ENCODE measurements at places on chromosomes 5 and 9.
A peak's percentile ranks its signal among the peaks of the same experiment; 100 is the strongest.

GRCh38 chr5:23483090-23483489 lies 24.3 kb upstream of the PRDM9 start:
- no peak for DNase-seq

- DNase-seq = no peak
Observed at GRCh38 chr9:132946631-132947295, 2.3 kb upstream of the TSC1 start.

DNA sequence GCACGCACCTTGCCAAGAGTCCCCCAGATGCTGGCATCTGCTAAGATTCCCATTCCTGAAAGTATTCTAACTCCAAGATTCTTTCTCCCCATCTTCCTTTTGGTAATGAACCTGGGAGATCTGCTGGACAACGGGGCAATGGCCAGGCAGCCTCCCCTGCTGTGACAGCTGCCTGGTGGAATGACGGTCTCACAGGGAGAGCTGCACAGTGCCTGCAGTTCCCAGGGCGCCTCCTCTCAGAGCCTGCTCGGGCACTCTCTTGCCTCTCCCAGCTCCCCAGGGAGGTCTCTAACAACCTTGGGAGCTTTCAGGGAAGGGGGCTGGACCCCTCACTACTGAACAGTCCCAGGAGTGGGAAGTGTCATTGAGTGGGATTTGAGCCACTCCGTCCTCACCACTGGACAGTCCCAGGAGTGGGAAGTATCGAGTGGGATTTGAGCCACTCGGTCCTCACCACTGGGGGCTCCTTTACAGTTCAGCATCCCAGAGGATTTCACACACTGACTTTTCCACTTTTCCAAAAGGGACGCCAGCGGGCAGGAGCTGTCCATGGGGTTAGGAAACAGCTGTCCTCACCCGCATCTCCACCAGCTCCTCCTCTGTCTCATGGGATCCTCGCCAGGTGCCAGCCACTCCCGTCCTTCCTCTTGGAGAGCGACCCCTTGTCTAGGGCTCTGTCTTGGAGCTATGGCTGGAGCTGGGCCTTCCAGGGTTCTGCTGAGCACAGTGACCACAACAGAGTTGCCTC lies 65.7 kb downstream of the ADAMTS2 start:
- DNase-seq = no peak

DNA sequence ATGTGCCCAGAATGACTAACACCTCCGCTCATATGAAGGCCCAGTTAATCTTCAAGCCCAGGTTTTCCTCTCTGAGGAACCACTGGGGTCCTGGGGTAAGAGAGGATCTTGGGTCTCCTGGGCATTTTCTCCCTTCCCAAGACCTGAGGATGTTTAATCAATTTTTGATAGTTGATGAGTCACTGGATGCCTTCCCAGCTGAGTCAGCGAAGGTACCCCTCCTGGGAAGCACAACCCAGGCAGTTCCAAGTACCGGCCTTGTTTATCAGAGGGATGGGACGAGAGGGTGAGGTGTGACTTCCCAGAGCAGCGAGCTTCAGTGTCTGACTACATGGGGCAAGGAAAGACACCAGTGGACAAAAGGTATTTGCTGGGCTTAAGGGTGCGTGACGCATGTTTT lies 119.6 kb upstream of the IL12B start:
- DNase-seq = no peak

- no peak for DNase-seq
Observed at GRCh38 chr5:1054799-1055775, 46.5 kb downstream of the NKD2 start.

DNA sequence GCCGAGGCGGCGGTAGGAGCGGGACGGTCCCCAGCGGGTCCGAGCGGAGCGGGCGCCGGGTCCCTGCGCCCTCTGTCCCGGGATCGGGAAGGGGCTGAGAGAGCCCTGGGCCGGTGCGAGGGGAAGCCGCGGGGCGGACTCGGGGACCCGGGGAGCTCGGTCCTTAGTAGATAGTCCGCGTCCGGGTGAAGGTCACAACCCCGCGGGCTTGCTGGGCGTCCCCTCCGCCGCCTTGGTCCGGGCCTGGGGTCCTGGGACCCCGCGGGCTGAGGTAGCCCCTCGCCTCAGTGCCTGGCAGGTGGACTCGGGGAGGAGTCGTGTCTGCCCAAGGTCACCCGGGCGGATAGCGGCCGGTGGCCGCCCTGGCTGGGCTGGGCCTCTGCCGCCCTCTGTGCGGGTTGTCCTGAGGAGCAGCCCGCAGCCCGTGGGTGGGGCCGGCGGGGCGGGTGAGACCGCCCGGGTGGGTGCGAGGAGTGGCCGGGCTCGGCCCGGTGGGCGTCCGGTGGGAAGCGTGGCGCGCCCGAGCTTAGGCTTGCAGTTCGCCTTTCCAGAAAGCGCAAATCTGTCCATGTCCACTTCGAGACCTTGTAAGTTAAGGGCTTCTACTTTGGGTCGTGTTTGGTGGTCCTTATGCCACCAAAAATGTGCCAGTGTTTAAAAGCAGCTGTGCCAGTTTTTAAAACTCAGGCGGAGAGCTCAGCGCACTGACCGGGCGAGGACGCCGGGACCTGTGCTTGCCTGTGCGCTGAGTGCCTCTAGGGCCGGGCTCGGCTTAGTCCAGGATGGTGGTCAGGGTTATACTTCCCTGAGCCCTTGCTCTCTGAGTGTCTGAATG lies 554 bp downstream of the SDHA start:
- peak; percentile 42 for DNase-seq

GRCh38 chr5:18091142-18091541 lies 456.9 kb downstream of the TAF11L14 start:
- no peak for DNase-seq

GRCh38 chr5:137129886-137130680 lies 369.0 kb downstream of the SPOCK1 start:
- DNase-seq = no peak

DNA sequence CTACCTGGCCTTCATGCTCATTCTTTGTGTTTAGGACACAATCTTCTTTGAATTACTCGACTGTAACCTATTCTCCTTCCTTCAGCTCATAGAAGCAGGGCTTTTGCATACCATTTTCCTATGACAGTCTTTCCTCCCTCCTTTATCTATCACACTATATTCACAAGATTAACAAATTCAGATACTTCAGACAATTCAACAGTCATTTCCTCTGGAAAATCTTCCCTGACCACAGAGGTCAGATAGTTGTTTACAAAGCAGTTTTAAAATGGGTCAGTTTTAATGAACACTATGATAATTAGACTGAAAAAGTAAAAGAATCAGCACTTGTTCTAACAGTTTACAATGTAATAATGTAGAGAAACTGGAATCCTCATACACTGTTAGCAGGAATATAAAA lies 4.3 kb downstream of the CAAP1 start:
- no peak for DNase-seq

DNA sequence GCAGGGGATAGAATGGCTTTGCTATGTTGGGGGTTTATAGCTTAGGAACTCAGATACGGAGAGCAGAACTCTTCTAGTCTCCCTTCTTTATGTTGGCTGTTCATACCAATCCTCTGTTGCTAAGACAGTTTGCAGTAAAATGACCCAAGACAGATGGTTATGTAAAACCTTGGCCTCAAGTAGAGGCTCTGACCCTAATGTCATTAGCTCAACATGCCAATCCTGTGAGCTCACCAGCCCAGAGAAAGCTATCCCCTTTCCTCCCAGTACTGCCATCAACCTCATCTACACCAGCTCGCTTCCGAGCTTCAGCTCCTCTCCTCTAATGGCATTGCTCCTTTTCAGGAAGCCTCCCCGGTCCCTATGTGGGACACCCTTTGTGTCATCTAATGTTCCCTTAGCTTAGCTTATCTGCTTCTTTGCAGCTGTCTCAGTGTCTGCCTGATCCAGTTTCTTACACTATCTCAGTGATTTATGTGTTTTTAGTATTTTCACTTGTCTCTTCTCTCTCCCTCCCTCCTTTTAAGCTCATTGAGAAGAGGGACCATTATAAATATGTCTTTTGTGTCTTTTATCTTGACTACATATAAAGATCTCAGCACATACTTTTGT lies 281.3 kb upstream of the CLINT1 start:
- no peak for DNase-seq

DNA sequence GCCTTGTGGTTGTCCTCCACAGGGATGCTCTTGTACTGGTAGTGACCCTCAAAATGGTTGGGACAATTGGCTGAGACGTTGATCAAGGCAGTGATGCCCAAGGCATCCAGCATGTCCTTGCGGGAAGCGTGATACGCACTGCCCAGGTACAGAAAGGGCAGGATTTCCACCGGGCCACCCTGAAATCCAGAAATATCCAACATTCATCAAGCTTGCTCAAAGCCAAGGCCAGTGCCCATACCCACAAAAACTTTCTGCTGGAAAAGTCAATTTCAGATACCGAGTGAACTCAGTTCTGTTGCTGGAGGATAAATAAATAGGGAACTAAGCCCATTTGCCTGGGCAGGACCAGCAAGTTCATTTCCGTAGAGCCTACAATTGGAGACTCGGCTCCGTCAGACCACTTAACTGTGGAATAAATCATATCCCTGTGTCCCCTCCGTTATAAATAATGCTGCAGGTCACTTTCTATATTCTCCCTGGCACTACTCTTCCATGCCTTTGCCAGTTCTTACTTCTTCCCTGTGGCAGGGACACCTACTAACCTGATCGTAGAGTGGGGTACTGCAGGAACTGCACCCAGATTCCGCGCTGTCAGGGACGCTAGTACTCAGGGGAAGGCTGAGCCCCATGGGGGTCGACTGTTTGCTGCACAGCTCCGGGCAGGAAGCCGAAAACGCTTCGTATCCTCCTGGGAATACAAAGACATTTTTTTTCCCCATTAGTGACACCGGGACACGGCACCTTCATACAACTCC lies 1.2 kb downstream of the DUSP1 start:
- no peak for DNase-seq

- DNase-seq = no peak
Observed at GRCh38 chr5:64487283-64487682, 18.5 kb upstream of the RGS7BP start.

DNA sequence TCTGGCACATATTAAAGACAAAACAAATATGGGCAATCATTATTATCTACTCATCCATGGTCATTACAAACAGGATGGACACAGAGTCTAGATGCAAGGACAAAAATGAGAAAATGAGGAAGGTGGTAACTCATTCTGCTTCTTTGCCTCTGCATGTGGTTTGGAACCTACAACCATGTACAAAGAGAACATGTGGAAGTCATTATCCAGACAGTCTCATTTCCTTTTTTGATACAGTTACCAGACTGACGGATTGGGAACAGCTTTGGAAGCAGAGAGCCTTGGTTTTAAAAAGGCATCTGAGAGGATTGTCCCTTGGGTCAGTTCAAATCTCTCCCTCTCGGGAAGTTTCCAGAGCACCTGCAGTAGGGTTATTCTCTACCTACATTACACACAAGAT lies 433.4 kb upstream of the TNC start:
- DNase-seq = no peak

GRCh38 chr5:38562444-38563210 lies 6.2 kb upstream of the LIFR start:
- no peak for DNase-seq

- peak; percentile 80 for DNase-seq
Observed at GRCh38 chr9:2228132-2228531, 213.0 kb downstream of the SMARCA2 start.

GRCh38 chr5:181160152-181160754 lies 12.9 kb downstream of the OR2V2 start:
- DNase-seq = peak; percentile 74

GRCh38 chr9:110432253-110432652 lies 94.6 kb upstream of the TXNDC8 start:
- no peak for DNase-seq

GRCh38 chr9:98902925-98903324 lies 40.8 kb upstream of the COL15A1 start:
- no peak for DNase-seq

- no peak for DNase-seq
Observed at GRCh38 chr9:113516840-113517577, 53.5 kb downstream of the RGS3 start.

DNA sequence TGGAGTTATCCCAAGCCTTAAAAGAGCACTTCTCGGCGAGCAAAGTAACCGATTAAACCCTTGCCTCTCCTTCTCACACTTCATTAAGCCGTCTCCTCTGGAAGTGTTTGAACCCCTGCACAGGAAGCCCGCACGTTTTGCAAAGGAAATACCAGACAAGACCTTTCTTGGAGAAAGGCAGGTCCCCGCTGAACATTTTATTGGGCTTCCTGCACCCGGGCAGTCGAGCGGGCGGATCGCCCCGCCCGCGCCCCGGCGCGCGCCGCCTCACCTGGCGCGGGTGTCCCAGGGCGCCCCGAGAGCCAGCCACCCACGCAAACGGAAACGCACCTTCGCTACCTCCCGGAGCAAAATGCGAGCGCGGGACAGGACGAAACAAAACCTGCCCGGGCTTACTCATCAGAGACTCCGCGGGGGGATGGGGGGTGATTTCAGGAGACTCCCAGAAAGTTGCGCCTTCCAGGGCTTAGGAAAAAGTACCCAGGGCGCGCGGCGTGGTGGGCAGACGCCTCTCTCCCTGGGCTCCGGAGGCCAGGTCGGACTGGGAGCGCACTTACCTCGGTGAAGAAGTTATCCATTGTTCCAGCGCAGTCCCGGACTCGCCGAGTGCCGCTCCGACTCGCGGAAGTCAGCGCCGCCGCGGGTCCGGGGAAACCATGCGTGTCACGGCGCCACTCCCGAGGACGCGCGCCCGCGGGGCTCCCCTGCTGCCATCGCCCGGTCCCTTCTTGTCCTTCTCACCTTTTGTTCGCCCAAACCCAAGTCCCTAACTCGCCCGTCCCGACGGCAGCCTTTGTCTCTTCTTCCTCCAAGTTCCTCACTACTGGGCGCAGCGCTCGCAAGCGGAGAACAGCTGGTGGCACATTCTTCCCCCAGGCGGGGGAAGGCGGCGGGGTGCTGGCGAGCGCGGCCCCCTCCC lies 598 bp downstream of the MYO10 start:
- peak; percentile 69 for DNase-seq

DNA sequence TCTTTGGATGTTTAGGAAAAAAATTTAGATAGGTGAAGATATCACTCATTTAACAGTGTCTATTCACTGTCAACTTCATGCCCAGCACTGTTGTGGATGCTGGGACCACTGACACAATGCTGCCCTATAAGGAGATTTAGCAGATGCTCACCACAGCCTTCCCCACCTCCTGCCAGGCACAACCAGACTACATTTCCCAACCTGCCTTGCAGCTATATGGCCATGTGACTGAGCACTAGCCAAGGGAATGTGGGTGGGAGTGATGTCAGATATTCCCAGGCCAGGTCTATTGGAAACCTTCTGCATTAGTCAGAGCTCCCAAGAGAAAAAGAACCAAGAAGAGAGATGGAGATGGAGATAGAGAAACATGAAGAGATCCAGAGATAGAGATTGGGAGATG lies 302.6 kb upstream of the TAS2R1 start:
- DNase-seq = no peak

GRCh38 chr5:81856948-81857928 lies 106.3 kb upstream of the SSBP2 start:
- peak; percentile 42 for DNase-seq

DNA sequence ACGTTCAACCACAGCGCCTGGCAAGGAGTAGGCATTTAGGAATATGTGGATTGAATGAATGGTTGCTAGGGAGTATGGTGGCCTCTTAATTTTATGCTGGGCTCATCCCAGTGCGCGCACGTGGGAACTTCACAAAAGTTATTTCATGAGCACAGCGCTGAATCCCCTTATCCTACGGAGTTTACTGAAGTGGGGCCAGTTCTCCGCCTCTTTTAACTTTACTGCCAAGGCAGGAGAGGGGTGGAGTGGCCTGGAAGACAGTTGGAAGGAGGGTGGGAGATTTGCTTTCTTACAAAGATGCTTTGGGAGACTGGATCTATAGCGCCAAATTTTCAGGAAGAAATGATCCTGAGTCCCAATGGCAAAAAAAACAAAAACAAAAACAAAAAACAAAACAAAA lies 326.5 kb downstream of the SH3GL2 start:
- no peak for DNase-seq

Measured in WTC11 (cell line).